Vagina (tissue), 2 donors: ENCODE measurements at places on chromosomes 12 and 14.
A peak's percentile ranks its signal among the peaks of the same experiment; 100 is the strongest.

GRCh38 chr14:37019488-37019887 lies 152.9 kb downstream of the SLC25A21 start:
- no peaks in the 10 kb centered on the region for H3K27me3 ChIP-seq
- no peak overlapping the region for H3K27ac ChIP-seq

DNA sequence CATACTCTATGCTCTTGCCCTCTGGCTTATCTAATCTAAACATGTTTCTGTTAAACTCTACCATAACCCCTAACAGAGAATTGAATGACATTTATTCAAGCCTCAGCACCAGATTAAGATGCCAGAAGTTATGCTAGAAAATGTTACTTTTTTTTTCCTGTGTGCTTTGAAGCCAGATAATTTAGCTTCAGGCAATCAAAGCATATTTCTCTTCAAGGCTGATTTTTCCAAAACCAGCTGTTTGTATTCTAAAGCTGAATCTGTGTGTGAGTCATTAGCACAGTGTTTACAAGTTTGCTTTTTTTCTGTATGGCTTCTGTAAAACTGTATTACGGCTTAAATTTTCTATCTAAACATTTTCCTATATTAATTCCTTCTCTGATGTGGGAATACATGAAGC lies 326.1 kb downstream of the FSCB start:
- no peaks in the 10 kb centered on the region for H3K27me3 ChIP-seq
- H3K4me1 ChIP-seq = no peaks in the 10 kb centered on the region
- H3K27ac ChIP-seq = no peak overlapping the region
- DNase-seq = no peak
- H3K4me3 ChIP-seq = no peak overlapping the region

DNA sequence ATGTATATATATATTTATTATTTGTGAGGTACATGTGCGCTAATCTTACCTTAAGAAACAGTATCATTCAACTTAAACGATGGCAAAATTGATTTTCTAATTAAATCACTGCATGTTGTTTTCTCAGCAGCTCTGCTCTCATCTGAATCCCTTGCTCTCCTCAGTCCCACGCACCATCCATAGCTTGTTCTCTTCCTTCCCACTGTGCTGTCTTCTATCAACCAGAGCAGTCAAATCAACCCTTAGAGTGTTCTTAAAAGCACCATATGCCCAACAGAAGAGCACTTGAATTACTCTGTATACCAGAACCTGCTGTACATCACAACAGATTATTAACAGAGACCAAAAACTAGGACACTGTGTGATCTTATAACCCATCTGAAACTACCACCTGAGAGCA lies 209.4 kb upstream of the G2E3 start:
- DNase-seq = no peak
- H3K27ac ChIP-seq = no peak overlapping the region

- DNase-seq = no peak
- H3K27ac ChIP-seq = no peak overlapping the region
- no peaks in the 10 kb centered on the region for H3K4me1 ChIP-seq
- H3K4me3 ChIP-seq = no peak overlapping the region
Measured at GRCh38 chr12:46292754-46293402, 24.0 kb upstream of the SLC38A1 start.

DNA sequence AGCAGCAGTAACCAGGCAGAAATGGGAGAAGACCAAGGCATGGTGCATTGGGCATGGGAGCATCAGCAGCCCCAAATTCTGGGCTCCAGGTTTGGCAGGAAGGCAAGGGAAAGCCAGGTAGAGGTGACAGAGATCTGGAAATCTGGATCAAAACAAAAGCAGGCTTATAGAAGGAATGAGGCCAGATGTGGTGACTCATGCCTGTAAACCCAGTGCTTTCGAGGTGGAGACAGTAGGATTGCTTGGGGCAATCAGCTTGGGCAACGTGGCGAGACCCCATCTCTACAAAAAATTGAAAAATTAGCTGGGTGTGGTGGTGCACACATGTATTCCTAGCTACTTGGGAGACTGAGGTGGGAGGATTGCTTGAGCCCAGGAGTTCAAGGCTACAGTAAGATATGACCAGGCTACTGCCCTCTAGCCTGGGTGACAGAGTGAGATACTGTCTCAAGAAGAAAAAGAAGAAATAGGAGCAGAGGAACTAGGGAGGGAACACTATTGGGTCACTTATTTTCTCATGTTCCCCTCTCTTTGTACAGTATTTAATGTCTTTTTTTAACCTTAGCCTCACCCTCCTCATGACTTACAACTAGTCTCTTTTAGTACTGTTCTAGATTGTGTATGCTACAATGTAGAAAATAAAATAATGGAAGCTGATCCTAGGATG lies 25.1 kb downstream of the SLC4A8 start:
- no peak overlapping the region for H3K27ac ChIP-seq
- H3K36me3 ChIP-seq = no peaks in the 10 kb centered on the region
- H3K4me3 ChIP-seq = no peak overlapping the region
- H3K4me1 ChIP-seq = no peaks in the 10 kb centered on the region
- no peaks in the 10 kb centered on the region for H3K27me3 ChIP-seq

DNA sequence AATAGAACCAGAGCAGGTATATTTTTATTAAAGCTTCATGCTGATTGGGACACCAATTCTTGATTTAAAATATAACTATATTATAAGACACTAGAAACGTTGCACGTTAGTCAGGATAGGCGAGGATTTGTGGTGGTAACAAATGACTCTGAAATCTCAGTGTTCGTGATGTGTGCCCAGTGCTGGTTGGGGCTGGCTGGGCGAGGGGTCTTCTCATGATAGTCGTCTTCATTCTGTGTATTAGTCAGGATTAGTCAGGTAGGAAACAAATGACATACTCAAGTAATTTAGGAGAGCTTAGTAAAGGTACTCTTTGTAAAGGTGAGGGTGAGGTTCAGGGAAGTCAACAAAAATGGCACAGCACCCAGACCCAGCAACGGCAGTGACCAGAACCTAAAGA lies 73.9 kb upstream of the HIF1A start:
- no peak overlapping the region for H3K4me3 ChIP-seq
- no peaks in the 10 kb centered on the region for H3K36me3 ChIP-seq
- peaks cover 12% of the 10 kb centered on the region for H3K4me1 ChIP-seq
- no peaks in the 10 kb centered on the region for H3K27me3 ChIP-seq
- no peak for DNase-seq
- H3K27ac ChIP-seq = no peak overlapping the region

GRCh38 chr14:71730471-71730870 lies 201.8 kb upstream of the RGS6 start:
- H3K27ac ChIP-seq = no peak overlapping the region
- H3K27me3 ChIP-seq = no peaks in the 10 kb centered on the region
- H3K4me3 ChIP-seq = no peak overlapping the region

GRCh38 chr12:103851127-103851526 lies 10.1 kb upstream of the NT5DC3 start:
- no peak overlapping the region for H3K27ac ChIP-seq
- no peaks in the 10 kb centered on the region for H3K4me1 ChIP-seq
- no peaks in the 10 kb centered on the region for H3K27me3 ChIP-seq

GRCh38 chr14:94780536-94781399 lies 10.9 kb upstream of the GSC start:
- H3K27me3 ChIP-seq = peaks cover under 1% of the 10 kb centered on the region
- H3K4me1 ChIP-seq = no peaks in the 10 kb centered on the region
- no peak for DNase-seq
- no peak overlapping the region for H3K27ac ChIP-seq
- H3K36me3 ChIP-seq = no peaks in the 10 kb centered on the region
- no peak overlapping the region for H3K4me3 ChIP-seq

GRCh38 chr14:68899033-68899603 lies 80.0 kb downstream of the ACTN1 start:
- no peak for DNase-seq
- H3K4me1 ChIP-seq = peaks cover 15% of the 10 kb centered on the region
- H3K27ac ChIP-seq = no peak overlapping the region
- no peaks in the 10 kb centered on the region for H3K27me3 ChIP-seq

DNA sequence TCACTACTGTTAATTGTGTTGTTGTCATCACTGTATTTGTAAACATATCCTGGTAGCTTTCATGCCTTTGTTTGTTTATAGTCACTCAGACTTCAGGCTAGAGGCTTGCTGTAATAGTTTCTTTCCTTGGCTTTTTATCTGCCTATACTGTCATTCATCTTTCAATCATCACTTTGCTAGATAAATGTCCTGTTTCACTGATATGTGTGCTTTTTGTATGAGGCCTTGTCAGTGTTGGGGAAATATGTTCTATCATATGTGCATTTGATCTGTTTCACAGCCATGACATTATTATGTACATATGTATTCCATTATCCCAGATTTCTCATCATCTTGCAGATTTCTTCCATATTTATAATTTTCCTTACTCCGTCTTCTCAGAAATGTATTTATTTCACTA lies 558.9 kb upstream of the LRFN5 start:
- no peak for DNase-seq
- H3K36me3 ChIP-seq = no peaks in the 10 kb centered on the region
- no peaks in the 10 kb centered on the region for H3K4me1 ChIP-seq
- H3K27ac ChIP-seq = no peak overlapping the region
- H3K4me3 ChIP-seq = no peak overlapping the region

GRCh38 chr14:80792771-80793170 lies 148.8 kb downstream of the CEP128 start:
- no peak for DNase-seq
- no peaks in the 10 kb centered on the region for H3K27me3 ChIP-seq
- H3K36me3 ChIP-seq = no peaks in the 10 kb centered on the region
- H3K4me1 ChIP-seq = no peaks in the 10 kb centered on the region
- H3K4me3 ChIP-seq = no peak overlapping the region

- DNase-seq = no peak
- peaks cover 5% of the 10 kb centered on the region for H3K4me1 ChIP-seq
- H3K27ac ChIP-seq = no peak overlapping the region
- H3K36me3 ChIP-seq = peaks cover 12% of the 10 kb centered on the region
Measured at GRCh38 chr14:35155962-35156361, 33.6 kb downstream of the PRORP start.

GRCh38 chr12:124379938-124380754 lies 85.3 kb downstream of the RFLNA start:
- no peak overlapping the region for H3K4me3 ChIP-seq
- no peak for DNase-seq
- H3K4me1 ChIP-seq = peaks cover 52% of the 10 kb centered on the region
- H3K27ac ChIP-seq = peak overlapping the region; percentile 84
- no peaks in the 10 kb centered on the region for H3K27me3 ChIP-seq

GRCh38 chr12:63882844-63883243 lies 38.3 kb downstream of the SRGAP1 start:
- no peaks in the 10 kb centered on the region for H3K4me1 ChIP-seq
- no peaks in the 10 kb centered on the region for H3K36me3 ChIP-seq
- DNase-seq = no peak
- H3K27me3 ChIP-seq = no peaks in the 10 kb centered on the region
- no peak overlapping the region for H3K4me3 ChIP-seq

GRCh38 chr12:57852200-57852599 lies 5.7 kb upstream of the CTDSP2 start:
- H3K36me3 ChIP-seq = no peaks in the 10 kb centered on the region
- no peak for DNase-seq
- peak overlapping the region; percentile 40 for H3K4me3 ChIP-seq
- H3K27me3 ChIP-seq = no peaks in the 10 kb centered on the region
- peak overlapping the region; percentile 86 for H3K27ac ChIP-seq

GRCh38 chr12:73769337-73769736 lies 768.3 kb upstream of the ATXN7L3B start:
- H3K36me3 ChIP-seq = no peaks in the 10 kb centered on the region
- H3K27me3 ChIP-seq = no peaks in the 10 kb centered on the region
- no peak for DNase-seq
- H3K4me3 ChIP-seq = no peak overlapping the region
- H3K27ac ChIP-seq = no peak overlapping the region
- H3K4me1 ChIP-seq = no peaks in the 10 kb centered on the region

- H3K27ac ChIP-seq = peak overlapping the region; percentile 87
- no peak for DNase-seq
- H3K27me3 ChIP-seq = no peaks in the 10 kb centered on the region
- peak overlapping the region; percentile 52 for H3K4me3 ChIP-seq
Measured at GRCh38 chr12:6964605-6965025, 5.8 kb downstream of the PHB2 start.

- H3K27me3 ChIP-seq = no peaks in the 10 kb centered on the region
- no peaks in the 10 kb centered on the region for H3K36me3 ChIP-seq
- no peak overlapping the region for H3K4me3 ChIP-seq
- H3K27ac ChIP-seq = no peak overlapping the region
- H3K4me1 ChIP-seq = peaks cover 12% of the 10 kb centered on the region
Measured at GRCh38 chr14:88616697-88617096, 53.9 kb downstream of the ZC3H14 start.

DNA sequence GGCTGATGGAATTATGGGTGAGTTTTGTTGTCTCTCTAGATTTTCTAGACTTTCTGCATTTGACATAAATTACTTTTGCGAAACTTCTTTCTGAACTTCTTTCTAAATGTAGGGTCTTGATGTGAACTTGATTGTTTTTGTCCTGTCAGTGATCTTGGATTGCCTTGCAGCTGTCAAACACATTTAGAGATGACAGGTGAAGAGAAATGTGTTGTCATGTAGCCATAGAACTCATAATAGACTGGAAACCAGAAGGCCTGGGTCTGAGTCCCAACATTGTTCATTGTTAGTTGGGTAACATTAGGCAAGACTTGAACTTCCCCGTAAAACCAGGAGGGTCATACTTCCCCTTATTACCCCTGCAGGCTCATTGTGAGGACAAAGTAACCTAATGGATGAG lies 109.0 kb downstream of the LRIG3 start:
- no peaks in the 10 kb centered on the region for H3K27me3 ChIP-seq
- no peak overlapping the region for H3K27ac ChIP-seq
- no peaks in the 10 kb centered on the region for H3K4me1 ChIP-seq
- no peak for DNase-seq
- H3K4me3 ChIP-seq = no peak overlapping the region

GRCh38 chr14:91177073-91178034 lies 63.5 kb downstream of the DGLUCY start:
- H3K36me3 ChIP-seq = no peaks in the 10 kb centered on the region
- no peak for DNase-seq
- no peaks in the 10 kb centered on the region for H3K4me1 ChIP-seq
- no peak overlapping the region for H3K27ac ChIP-seq

- peaks cover 7% of the 10 kb centered on the region for H3K4me1 ChIP-seq
- no peak overlapping the region for H3K27ac ChIP-seq
- no peak overlapping the region for H3K4me3 ChIP-seq
- no peaks in the 10 kb centered on the region for H3K27me3 ChIP-seq
Measured at GRCh38 chr12:32102234-32102633, 4.4 kb upstream of the BICD1 start.

DNA sequence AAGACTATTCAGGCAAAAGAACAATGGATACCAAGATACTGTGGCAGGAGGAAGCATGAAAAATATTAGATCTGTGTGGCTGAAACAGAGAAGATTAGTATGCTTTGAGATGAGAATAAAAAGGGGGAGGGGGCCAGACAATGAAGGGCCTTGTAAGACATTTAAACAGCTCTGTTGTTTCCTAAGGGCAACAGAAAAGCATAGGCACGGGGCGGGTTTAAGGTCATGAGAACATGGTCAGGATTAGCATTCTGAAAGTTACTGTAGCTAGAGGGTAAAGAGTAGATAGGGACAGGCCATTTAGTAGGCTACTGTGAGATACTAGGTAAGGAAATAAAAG lies 18.6 kb downstream of the INTS13 start:
- no peak for DNase-seq
- H3K36me3 ChIP-seq = peaks cover 38% of the 10 kb centered on the region
- no peak overlapping the region for H3K27ac ChIP-seq
- H3K4me3 ChIP-seq = no peak overlapping the region
- H3K4me1 ChIP-seq = no peaks in the 10 kb centered on the region
- no peaks in the 10 kb centered on the region for H3K27me3 ChIP-seq

- no peak for DNase-seq
- no peaks in the 10 kb centered on the region for H3K36me3 ChIP-seq
- peaks cover 8% of the 10 kb centered on the region for H3K4me1 ChIP-seq
- H3K27me3 ChIP-seq = no peaks in the 10 kb centered on the region
- H3K27ac ChIP-seq = no peak overlapping the region
Measured at GRCh38 chr14:88476214-88476774, 78.5 kb downstream of the PTPN21 start.
